ENCODE measurements at places on chromosomes 13 and 19. TPM values are rescaled to one million over a fixed set of nuclear protein-coding genes. Genes with fewer than 3 reads are reported as not detected.

- H3K27me3 ChIP-seq: no peaks in the 10 kb centered on the region
- H3K4me3 ChIP-seq: peak overlapping the region; percentile 18
- peak; percentile 52 for DNase-seq
- H3K36me3 ChIP-seq: no peaks in the 10 kb centered on the region
- H3K27ac ChIP-seq: no peak overlapping the region
- H3K4me1 ChIP-seq: peaks cover 9% of the 10 kb centered on the region
These were observed 40.3 kb downstream of the ZNF787 start for GRCh38 chr19:56080669-56081401.

GRCh38 chr19:47274891-47275761, 441 bp downstream of the INAFM1 start:
- peaks cover 6% of the 10 kb centered on the region for H3K36me3 ChIP-seq
- no peaks in the 10 kb centered on the region for H3K27me3 ChIP-seq
- H3K4me3 ChIP-seq: no peak overlapping the region
- peaks cover 22% of the 10 kb centered on the region for H3K4me1 ChIP-seq
- H3K27ac ChIP-seq: peak overlapping the region; percentile 41
- DNase-seq: peak; percentile 20

GRCh38 chr19:33508941-33509614, 12.5 kb downstream of the PEPD start:
- no peak overlapping the region for H3K27ac ChIP-seq
- H3K4me3 ChIP-seq: no peak overlapping the region
- no peaks in the 10 kb centered on the region for H3K4me1 ChIP-seq
- no peaks in the 10 kb centered on the region for H3K36me3 ChIP-seq
- DNase-seq: no peak

The KIR3DL2 gene
- 0.25 TPM for polyA plus RNA-seq

GRCh38 chr13:51997641-51998330, 13.5 kb downstream of the ATP7B start:
- no peak overlapping the region for H3K27ac ChIP-seq
- H3K36me3 ChIP-seq: no peaks in the 10 kb centered on the region
- H3K4me1 ChIP-seq: no peaks in the 10 kb centered on the region
- H3K27me3 ChIP-seq: peaks cover 13% of the 10 kb centered on the region

DNA sequence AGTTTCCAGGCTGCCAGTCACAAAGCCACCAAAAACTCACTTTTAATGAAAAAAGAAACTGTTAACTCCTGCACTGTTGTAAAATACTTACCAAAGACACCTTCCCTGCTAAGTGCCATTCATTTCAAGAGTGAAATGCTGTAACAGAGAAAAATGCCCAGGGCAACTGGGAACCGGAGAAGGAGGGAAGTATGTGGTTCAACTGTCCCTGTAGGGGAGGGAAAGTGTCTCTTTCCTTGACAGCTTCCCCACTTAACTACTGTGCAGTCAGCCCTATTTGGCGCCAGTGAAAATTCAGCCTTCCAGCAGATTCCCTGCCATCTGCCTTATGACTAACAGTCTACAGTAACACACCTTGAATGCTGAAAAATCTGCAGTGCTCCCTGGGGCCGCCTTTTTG, 789.0 kb downstream of the DIAPH3 start:
- H3K27me3 ChIP-seq: peaks cover 6% of the 10 kb centered on the region
- H3K27ac ChIP-seq: no peak overlapping the region
- no peak overlapping the region for H3K4me3 ChIP-seq
- H3K36me3 ChIP-seq: no peaks in the 10 kb centered on the region
- no peaks in the 10 kb centered on the region for H3K4me1 ChIP-seq

The NOVA2 gene
- not detected for polyA plus RNA-seq

GRCh38 chr19:29293736-29294342, 80.9 kb upstream of the UQCRFS1 start:
- H3K27ac ChIP-seq: no peak overlapping the region
- H3K36me3 ChIP-seq: no peaks in the 10 kb centered on the region
- H3K4me1 ChIP-seq: no peaks in the 10 kb centered on the region
- DNase-seq: no peak

- peaks cover 6% of the 10 kb centered on the region for H3K4me1 ChIP-seq
- no peaks in the 10 kb centered on the region for H3K27me3 ChIP-seq
- peak within 1 kb of the TSS; percentile 67 for H3K27ac ChIP-seq
- H3K36me3 ChIP-seq: no peaks in the 10 kb centered on the region
- peak within 1 kb of the TSS; percentile 83 for H3K4me3 ChIP-seq
- peak; percentile 79 for DNase-seq
These were observed at the start of gene ZNF726 for GRCh38 chr19:23914402-23915286. ZNF726 (plus strand) TSS chr19:23914886; CDS start chr19:23914995, 109 bp downstream.

Measured in CD4-positive, CD25-positive, alpha-beta regulatory T cell (primary cell).